ENCODE measurements at places on chromosomes 1 and 21.

DNA sequence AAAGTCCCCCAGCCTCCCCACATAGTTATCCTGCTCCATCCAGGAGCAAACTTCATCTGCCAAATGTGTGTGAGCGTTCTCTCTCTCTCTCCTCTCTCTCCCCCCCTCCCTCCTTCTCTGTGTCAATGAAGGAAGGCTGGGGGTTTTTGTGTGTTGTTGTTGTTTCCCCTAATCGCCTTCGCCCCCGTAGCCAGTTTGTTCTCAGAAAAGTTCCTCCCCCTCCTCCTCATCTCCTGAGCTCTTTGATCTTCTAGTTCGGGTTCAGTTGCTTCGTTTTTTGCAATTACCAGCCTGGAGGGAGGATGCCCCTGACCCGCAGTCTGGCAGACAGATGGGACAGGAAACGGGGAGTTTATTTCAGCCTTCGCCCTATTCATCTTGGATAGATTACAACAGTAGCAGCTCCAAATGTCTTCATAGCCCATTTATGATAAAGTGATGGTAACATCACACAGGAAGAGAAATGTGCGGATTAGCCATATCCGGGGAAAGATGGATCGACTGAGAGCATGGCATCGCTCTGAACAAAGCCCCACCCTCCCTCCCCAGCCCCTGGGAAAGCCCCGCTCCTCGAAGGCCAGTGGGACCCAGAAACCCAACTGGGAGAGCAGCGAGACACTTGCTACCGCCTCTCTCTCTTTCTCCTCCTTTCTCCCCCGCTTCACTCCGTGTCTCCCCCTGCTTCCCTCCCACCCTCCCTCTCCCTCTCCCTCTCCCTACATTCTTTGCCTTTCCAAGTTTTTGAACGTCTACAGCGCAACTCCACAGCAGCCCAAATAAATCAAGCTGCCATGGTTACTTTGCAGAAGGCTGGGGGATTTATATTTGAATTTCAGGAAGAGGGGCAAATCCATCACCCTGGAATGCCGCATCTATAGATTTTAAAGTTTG, 139.7 kb upstream of the ARHGEF16 start:
- DNase-seq: no peak

- no peak for DNase-seq
Observed at GRCh38 chr1:16458831-16459230, 18.3 kb downstream of the NECAP2 start.

- DNase-seq: no peak
Observed at GRCh38 chr1:221576268-221576667, 165.6 kb downstream of the DUSP10 start.

- no peak for DNase-seq
Observed at GRCh38 chr1:61904354-61904753, 162.1 kb downstream of the PATJ start.

- DNase-seq: no peak
Observed at GRCh38 chr1:205920861-205921569, 22.2 kb downstream of the SLC26A9 start.
